ENCODE measurements at places on chromosomes 3 and 15.

- DNase-seq = no peak
Measured at GRCh38 chr3:139975594-139976365, 40.8 kb downstream of the CLSTN2 start.

GRCh38 chr15:48631176-48631770, 14.2 kb downstream of the FBN1 start:
- DNase-seq = no peak

DNA sequence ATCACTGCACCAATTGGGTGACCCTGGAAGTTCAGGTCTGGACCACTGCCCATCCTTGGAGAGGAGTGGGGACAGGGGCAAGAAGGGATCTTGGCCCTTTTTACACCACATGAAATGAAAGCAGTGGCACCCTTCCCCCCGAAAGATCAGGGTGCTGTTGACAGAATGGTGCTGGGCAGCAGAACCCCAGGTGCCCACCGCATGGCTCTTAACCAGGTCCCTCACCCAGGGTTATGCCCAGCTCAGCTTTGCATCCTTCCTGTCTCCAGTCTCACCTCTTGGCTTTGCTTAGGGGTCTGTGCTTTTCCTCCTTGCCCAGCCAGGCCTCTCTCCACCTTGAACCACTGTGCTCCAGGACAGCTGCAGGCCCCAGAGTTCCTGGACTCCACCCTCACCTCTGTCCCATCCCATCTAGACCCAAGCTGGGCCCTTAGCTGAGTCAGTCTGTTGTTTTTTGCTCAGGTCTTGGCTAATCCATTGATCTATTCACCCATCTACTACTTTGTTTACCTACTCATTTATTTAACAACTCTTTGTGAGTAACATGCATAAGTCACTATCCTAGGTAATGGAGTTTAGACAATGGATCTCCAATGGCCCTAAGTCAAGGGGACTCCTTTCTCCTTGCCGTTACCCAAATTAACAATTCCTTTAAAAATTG, 77.1 kb upstream of the PRR23E start:
- DNase-seq = no peak

DNA sequence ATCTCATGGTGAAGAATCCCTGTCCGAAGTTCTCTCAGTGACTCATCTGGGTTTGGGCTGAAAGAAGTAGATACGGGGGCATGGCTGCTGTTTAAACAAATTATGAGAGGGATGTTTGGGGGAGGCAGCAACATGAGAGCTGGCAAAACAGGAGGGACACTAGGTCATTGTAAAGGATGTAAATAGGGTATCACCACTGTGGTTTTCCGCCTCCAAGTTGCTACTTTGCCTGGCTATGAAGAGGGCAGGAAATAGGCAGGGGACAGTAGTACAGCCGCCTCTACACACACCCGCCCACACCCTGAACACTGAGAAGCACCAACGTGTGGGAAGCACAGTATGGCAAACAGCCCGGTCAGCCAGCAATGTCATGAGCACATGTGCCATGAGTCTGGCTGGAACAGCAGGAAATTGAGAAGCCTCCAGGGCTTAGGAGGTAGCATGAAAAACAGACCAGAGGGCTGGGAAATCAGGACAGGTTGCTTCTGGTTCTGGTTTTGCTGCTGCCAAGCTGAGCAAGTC, 17.1 kb downstream of the HEXA start:
- no peak for DNase-seq

GRCh38 chr15:27831384-27832236, 267.5 kb downstream of the OCA2 start:
- DNase-seq = no peak

GRCh38 chr15:66797921-66798320, 95.9 kb downstream of the SMAD6 start:
- no peak for DNase-seq

DNA sequence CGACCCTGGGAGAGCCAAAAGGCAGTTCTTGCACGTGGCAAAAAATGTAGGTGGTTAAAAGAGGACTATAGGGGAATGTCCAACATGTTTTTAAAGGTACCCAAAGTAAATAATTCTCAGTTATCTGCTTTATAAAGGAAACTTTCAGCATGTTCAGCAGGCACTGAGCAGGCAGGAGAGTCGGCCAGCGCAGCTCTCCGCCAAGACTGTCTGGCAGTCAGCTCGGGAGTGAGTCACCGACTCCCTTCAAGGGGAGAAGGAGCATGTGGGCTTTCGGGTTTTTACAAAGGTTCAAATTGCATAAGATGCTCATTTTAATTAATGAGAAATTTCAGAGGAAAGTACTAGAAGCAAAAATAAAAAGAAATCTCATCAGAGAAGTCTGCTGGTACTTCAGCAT, 7.0 kb downstream of the GABRA5 start:
- DNase-seq = no peak

DNA sequence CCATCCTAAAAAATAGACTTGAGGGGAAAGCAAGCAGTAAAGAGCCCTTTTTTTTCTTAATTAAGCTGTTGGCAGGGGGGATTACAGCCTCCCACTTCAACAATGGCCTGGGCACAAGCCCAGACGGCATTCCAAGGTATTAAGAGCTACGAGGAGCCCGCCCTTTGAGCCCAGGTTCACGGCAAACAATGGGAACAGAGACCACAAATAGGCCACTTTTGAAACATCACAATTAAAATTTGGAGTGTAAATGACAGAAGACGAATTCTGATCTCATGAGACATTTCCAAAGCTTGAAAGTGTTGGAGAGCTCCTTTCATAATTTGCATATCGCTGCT, 8.9 kb downstream of the CHSY1 start:
- DNase-seq = no peak

GRCh38 chr3:61562721-61563312, 1.4 kb downstream of the PTPRG start:
- DNase-seq = no peak

DNA sequence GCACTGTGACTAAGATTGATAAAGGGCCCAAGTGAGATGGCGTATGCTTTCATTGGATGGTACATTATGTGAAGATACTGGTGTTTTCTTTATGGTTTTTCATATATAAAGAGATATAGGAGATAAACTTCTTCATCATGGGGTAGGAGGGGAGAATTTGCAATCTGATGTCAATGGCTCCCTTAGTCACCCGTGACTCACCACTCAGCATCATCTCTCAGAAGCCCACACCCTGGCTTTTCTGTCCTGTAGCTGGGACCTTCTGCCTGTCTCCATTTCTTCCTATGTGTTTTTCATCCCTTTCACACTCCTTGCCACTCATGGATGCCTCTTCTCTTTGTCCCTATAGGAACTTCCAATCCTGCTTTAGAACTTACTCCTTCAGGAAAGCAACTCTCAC, 114.3 kb upstream of the SEMA6D start:
- DNase-seq = no peak

GRCh38 chr3:72530426-72530825, 317.8 kb downstream of the SHQ1 start:
- no peak for DNase-seq

GRCh38 chr15:72934921-72935320, 117.3 kb upstream of the NEO1 start:
- no peak for DNase-seq

DNA sequence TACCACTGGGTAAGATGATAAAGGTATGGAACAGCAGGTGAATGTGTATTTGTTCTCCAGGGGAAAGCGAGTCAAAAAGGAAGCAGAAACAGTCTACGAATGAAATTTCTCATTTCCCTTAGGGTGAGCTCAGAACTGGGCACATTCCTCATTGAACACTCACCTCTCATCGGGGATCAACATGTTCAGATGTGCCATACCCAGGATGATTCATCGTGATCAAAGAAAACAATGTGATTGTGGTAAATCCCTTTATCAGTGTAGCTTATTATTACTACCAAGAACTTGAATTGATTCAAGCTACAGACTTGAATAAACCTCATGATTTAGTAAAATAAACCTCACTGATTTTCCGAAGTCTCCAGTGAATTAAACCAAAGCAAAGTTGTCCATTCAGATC, 72.1 kb downstream of the GJD2 start:
- DNase-seq = no peak

GRCh38 chr3:5016211-5017161, 37.2 kb downstream of the BHLHE40 start:
- DNase-seq = no peak

DNA sequence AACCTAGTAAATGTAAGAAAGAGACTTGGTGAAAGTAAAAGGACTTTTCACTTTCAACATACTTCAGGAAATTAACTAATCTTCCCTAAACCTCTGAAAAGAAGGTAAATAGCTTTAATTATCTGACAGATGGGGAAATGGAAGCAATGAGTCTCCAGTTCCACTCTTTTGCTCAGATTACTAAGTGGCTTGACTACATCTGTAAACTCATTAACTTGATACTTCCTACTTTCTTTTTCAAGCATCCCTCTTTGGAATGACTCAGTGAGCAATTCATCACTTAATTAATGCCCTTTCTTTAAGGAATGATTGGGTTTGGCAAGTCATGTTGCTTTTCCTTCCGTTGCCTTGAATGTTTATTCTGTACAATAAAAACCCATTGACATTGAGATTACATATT, 234.2 kb downstream of the GRM7 start:
- no peak for DNase-seq

DNA sequence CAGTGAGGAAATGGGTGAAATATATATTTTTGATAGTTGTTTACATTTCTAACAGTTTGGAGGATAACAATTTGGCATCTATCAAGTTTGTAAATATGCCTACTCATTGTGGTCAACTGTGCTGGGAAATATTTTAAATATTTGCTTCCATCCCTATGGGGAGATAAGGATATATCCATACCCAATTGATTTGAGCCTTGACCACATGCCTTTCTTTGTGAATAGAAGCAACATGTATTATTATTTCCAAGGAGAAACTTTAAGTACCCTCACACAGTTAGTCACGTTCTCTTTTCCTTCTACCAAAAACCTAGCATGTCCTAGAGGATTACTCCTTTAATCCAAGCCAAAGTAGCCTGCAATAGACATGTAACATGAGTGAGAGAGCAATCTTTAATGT, 245.4 kb upstream of the CBLB start:
- no peak for DNase-seq

DNA sequence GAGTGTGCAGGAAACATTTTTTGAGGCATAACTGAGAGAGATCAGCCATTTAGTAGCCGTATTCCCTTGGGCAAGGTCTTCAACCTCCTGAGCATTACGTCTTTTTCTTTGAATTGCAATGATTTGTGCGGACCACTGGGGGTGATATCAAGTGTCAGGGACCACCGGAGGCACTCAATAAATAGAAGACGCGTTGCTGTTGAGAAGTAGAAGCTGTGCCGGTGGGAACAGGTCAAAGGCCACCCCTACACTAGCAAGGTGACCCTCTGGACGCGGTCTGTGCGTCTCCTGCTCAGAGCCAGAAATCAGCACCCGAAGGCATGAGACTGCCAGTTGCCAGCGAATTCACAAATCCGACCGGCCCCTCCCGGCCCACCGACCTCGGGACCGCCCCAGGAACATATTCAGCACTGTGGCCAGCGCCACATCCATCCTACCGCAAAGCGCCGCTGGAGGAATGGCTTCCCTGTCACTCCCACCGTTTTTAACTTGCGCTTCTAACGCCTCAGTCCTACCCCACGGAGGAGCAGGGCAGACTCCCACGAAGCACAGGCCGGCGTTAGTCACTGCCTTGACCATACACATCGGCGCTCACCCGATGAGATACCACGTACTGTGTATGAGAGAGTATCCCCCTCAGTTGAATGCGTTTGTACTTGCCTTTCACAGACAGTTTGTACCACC, 1.4 kb upstream of the GHSR start:
- DNase-seq = no peak

DNA sequence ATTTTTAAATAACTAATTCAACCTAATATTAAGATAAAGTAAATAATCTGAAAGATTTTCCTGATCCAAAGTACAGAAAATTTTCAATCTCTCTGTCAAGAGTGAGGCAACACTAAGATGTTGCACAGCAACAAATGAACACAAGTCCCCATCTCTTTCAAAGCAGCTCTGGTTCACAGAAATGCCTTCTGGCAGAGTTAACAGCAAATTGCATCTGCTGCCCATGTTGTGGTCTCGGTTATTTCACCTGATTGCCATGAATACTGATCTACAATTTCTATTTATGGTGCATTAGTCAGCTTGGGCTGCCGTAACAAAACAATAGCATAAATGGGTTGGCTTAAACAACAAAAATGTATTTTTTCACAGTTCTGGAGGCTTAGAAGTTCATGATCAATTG, 167.3 kb downstream of the BCHE start:
- DNase-seq = no peak

DNA sequence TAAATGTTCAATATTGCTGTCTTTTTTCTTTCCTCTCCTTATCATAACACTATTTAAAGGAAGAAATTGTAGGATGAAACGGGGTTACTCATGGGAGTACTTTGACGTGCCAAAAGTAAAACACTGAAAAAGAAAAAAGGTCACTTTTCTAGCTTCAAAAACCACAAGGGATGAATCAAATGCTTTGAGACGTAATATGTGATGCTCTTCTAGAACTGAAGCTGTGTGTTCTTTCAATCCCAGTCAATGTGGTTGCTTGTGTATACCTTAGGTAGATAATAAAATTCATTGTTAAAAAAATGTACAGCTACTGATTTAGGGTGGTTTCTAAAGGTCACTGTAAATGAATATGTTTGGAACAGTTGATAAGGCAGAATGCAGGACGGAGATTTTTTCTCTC, 538.8 kb upstream of the ZNF717 start:
- DNase-seq = no peak

DNA sequence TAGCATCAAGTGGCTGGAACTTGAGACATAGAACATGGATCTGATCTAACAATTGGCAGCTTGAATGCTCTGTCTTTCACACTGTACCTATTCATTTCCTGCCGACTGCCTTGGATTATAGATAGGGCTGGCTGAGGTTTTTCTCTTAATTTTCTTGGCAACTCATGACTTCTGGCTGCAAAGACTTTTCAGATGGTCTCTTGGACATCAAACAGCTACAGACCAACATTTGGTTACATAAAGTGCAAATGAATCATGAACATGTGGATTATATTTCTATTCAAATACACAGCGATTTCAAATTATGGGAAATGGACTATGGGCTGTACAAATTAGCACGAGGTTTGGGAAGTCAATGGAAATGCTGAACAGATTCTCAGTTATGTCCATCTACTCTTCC, 26.2 kb upstream of the IL16 start:
- no peak for DNase-seq

GRCh38 chr3:59518283-59519055, 468.6 kb upstream of the CFAP20DC start:
- DNase-seq = no peak

DNA sequence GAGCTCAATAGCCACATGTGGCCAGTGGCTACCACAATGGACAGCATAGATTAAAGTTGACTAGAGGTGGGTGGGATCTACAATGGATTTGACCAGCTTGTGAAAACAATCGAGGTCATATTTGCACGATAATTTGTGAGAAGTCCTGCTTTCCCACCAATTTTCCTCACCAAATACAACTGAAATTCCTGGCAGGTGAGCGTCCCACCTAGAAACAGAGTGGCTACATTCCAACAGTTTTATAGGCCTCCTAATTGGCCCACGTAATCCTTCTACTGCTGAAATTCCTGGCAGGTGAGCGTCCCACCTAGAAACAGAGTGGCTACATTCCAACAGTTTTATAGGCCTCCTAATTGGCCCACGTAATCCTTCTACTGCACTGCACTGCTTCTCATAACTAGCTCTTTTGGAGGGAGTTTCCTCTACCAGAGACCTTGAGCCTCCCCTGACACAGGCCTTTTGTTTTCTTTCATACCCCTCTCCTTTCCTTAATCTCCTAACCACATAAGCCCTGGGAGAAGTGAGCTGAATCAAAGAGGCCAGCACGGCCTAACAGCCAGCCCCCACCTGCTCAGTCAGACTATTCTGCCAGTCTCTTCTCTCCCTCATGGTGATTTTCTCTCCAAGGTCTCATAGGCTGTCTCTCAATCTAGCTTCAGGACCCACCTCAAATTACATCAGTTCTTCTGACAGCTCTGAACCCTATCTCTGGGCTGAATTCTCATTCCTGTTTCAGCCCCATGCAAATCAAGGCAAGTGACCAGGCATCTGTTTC, 80.2 kb downstream of the BFSP2 start:
- DNase-seq = no peak

All from stimulated activated CD4-positive, alpha-beta T cell treated with anti-CD3 and anti-CD28 coated beads, Interleukin-1b, Interleukin-23, amount 100 ng/mL, for 4 hours (primary cell).